Stimulated activated CD8-positive, alpha-beta memory T cell treated with anti-CD3 and anti-CD28 coated beads, Interleukin-4, amount 100 ng/mL, for 48 hours (primary cell): ENCODE measurements at places on chromosomes 16 and 17.

GRCh38 chr16:22054847-22055590 is 37.3 kb upstream of the VWA3A start:
- DNase-seq: no peak

DNA sequence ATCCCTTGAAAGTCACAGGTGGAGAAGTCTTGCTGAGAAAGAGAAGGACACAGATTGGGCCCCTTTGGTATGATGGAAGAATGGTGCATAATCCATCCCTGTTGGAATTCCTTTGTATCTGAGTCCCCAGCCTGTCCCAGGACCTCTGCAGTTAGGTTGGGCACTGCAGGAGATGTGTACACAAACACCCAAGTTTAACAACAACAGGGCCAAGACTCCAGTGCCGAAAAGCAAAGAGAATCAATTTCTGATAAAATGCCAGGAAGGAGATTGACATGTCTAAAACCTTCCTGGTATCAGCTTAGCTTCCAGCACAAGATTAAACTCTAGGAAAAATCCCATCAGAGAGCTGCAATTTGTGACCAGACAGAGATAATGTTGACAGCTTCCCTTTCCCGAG is 32.9 kb downstream of the KATNIP start:
- no peak for DNase-seq

- DNase-seq: no peak
These were observed 75.2 kb upstream of the NOL11 start for GRCh38 chr17:67642488-67642887.

DNA sequence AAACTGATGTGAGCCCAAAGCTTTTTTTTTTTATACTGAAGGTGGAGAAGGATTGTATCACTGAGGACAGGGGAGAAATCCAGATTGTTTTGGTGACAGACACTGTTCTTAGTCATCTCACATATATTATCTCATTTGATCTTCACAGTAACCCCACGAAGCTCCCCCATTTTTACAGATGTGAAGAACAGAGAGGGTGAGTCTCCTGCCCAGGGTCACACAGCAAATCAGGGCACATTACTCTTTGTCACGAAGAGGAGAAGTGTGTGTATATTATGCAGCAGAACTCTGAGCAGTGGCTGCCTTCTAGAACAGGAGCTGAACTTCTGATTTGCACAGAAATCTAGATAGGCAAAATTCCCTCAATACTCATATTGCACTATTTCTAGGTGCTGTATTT is 504.3 kb downstream of the XYLT1 start:
- no peak for DNase-seq

DNA sequence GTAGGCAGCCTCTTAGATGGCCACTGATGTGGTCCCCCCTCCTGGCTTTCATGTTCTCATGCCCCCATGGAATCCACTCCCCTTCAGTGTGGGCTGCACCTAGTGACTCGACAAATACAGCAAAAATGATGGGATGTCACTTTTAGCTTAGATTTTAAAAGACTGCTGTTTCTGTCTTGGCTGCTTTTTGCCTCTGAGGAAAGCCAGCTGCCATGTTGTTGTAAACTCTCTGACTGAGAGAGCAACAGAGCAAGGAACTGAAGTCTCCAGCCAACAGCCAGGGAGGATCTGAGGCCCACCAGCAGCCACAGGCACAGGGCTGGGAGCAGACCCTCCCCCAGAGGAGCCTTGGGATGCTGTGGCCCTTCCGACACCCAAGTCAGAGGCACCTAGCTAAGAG is 60.6 kb upstream of the MARCHF10 start:
- DNase-seq: no peak

DNA sequence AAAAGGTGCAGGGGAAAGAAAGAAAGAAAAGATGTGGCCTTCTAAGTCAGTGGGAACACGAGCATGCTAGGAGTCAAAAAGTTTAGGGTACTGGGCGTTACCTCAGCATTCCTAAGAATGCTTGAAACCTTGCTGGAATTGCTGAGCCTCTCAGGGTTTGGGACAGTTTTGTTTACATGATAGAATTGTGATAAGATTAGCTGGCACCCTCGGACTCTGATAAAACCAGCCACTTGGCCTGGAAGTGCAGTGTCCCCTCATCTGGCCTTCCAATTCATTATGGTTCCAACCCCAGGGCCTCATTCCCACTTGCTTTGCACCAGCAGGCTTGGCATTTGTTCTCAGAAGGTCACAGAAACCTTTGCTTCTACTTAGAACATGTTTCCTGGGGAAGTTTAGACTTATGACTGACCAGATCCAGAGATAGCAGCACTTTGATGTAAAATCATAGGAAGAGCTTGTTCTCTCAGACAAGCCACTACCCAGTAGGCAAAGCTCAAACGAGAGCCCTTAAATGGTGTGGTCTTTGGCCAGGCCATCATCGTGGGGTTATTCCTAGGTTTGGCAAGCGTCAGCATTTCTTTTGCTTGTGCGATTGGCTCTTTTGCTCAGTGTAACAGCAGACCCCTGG is 8.0 kb downstream of the SGF29 start:
- DNase-seq: no peak

GRCh38 chr16:14284930-14285512 is 213.9 kb downstream of the MRTFB start:
- no peak for DNase-seq

- DNase-seq: no peak
These were observed 7.5 kb upstream of the SNTB2 start for GRCh38 chr16:69179328-69180010.
